LNCaP clone FGC (cell line): ENCODE measurements at places on chromosomes 3 and 15.
A peak's percentile ranks its signal among the peaks of the same experiment; 100 is the strongest.

DNA sequence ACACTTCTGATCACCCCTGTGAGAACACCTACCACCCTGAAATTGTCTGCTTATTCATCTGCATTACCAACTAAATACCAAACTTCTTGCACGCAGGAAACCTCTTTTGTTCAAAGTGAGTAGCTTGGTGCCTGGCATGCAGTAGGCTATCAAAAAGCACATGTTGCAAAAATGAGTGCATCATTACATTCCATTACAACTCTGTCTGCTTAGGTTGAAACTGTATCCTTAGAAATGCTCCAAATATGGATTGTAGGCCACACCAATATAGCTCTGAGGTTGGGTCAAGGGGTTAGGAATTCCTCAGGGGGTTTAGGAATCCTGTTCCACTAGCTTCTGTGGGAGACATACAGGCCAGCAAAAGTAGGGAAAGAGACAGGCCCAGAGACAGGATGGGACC is 107.2 kb downstream of the THRB start:
- no peak for DNase-seq

DNA sequence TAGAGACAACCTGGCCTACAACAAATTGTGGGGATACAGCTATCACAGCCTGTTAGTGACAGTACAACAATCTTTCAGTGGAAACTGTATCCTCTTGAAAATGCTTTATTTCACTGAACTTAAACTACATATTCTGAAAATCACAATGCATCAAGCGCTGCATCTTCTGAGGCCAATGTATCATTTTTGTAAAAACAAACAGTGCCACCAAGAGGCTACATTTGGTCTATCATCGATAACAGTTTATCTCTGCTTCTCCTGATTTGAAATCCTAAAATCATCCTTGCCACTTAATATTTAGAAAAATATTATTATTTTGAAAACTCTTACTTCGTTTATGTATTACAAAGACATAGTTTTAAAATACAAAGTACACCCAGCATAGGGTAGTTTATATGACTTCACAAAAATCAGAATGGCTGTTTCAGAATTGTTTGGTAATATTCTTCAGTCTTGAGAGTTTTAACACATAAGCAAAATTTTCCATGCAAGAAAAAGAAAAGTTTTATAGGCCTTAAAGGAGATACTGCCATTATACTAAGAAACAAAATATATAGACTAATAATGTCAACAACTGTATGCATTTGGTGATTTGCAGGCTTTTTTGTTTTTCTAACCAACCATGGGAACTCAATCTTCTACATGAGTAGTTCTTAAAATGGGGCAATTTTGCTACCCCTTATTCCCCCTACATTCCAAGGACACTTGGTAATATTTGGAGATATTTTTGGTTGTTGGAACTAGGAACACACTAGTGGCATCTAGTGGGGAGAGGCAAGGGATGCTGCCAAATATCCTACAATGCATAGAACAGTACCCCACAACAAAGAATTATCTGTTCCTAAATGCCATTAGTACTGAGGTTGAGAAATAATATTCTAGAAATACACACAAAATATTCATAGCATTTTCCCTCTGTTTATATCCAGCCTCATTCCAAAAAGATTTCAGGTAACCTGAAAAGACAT is 42.3 kb downstream of the WDR72 start:
- DNase-seq, result no peak

GRCh38 chr3:126447456-126448106 is 28.1 kb downstream of the ZXDC start:
- no peak for DNase-seq

DNA sequence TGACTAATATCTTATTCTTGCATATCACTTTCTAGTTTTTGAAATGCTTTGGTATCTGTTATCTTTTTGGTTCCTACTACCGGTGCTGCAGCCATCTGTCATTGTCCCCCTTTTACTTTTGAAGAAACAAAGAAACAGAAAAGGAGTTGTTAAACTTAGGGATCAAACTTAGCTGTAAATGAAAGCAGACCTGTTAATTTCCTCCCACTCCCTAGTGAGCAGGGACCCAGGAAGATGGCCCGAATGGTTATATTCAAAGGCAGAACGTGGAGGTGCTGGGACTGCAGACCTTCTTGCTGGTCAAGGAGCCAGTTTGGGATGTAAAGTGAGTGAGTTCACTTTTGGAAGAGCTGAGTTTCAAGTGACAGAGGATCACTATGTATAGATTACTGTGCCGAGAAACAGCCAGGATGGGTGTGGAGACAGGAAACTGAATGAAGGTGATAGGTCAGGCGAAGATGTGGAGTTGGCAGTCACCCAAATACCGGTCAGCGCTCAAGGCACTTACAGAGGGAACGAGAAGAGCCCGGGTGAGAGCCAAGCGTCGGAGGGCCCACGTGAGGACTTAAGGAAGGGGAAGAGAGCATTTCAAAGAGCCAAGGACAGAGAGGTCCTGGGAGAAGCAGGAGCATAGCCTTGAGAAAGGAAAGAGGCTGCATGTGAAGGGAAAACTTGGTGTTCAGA is 20.1 kb downstream of the KBTBD8 start:
- DNase-seq, result no peak

- no peak for DNase-seq
These were observed 294.2 kb upstream of the TBL1XR1 start for GRCh38 chr3:177491296-177492032.

GRCh38 chr3:9916734-9917680 is at the start of gene IL17RC:
Gene IL17RC (plus strand): TSS chr3:9917098. CDS start chr3:9917316, 218 bp downstream.
- peak; percentile 83 for DNase-seq

- no peak for DNase-seq
These were observed 294.2 kb upstream of the SEMA6D start for GRCh38 chr15:47422881-47423665.

GRCh38 chr3:98573181-98573728 is 20.2 kb downstream of the CPOX start:
- no peak for DNase-seq

GRCh38 chr15:91055548-91056331 is 33.3 kb upstream of the VPS33B start:
- peak; percentile 52 for DNase-seq

- DNase-seq, result no peak
These were observed 41.7 kb downstream of the APH1B start for GRCh38 chr15:63319065-63319464.

GRCh38 chr3:101719604-101720185 is 4.7 kb upstream of the CEP97 start:
- no peak for DNase-seq

DNA sequence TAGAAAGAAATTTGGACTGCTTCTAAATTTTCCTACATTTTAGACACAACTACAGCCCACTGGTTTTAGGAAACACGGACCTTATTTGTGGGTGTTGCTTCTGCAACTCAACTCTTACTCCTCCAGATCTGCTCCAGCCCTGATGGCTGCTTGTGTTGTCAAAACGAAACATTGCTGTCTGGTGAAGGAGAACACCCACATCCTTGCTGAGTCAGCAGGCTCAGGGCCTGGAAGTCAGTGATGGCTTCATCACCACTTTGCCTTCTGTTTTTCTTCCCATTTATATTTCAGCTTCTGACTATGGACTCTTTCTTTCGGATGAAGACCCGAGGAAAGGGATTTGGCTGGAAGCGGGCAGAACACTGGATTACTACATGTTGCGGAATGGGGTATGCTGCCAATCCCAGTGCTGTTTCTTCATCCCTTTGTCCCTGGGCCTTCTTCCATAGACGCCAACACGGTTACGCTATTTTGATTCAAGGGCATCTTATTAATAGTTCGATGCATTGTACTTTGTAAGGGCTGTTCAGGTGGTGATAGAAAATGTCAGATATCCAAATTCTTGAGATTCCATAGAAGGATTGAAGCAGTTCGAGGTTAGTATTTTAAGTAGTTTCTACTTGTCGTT is 392.6 kb upstream of the TPM1 start:
- no peak for DNase-seq
